Transverse colon (tissue), 4 donors: ENCODE measurements at places on chromosomes 5 and 9. TPM values are rescaled to one million over a fixed set of nuclear protein-coding genes. Genes with fewer than 3 reads are reported as not detected.

ASS1 gene
- 57.9 TPM for total RNA-seq

SLC4A9 gene
- not detected for total RNA-seq

N4BP3 gene
- 2.6 TPM for total RNA-seq

HDAC3 gene
- 12.7 TPM for total RNA-seq

WDR31 gene
- 3.0 TPM for total RNA-seq

IL4 gene
- not detected for total RNA-seq

IGFBPL1 gene
- not detected for total RNA-seq

SPRY4 gene
- total RNA-seq = 8.2 TPM

AFAP1L1 gene
- 4.1 TPM for total RNA-seq

TAF11L5 gene
- not detected for total RNA-seq

FGF10 gene
- 4.9 TPM for total RNA-seq
